Caki2 (cell line): ENCODE measurements at places on chromosomes 6 and 20. TPM values are rescaled to one million over a fixed set of nuclear protein-coding genes. Genes with fewer than 3 reads are reported as not detected.

The BRD2 gene
- total RNA-seq = 43.7 and 62.6 TPM in 2 replicates

The FAM184A gene
- 0.10 TPM in 1 of 2 replicates, not detected in the other for total RNA-seq

The WFDC8 gene
- total RNA-seq = not detected in 2 replicates

The BMP6 gene
- total RNA-seq = 6.4 and 7.5 TPM in 2 replicates

The BACH2 gene
- 2.2 and 8.1 TPM in 2 replicates for total RNA-seq

The ACTL10 gene
- 10.2 and 15.2 TPM in 2 replicates for total RNA-seq

The GGT7 gene
- total RNA-seq = 4.1 and 9.6 TPM in 2 replicates
